ENCODE measurements at places on chromosomes 7 and 10. TPM values are rescaled to one million over a fixed set of nuclear protein-coding genes. Genes with fewer than 3 reads are reported as not detected.

Gene PTPRZ1
- 11.8 TPM for polyA plus RNA-seq

Gene TLX1
- polyA plus RNA-seq: not detected

Gene ANKRD61
- polyA plus RNA-seq: not detected

Gene TMEM139
- not detected for polyA plus RNA-seq

Gene SLC16A12
- not detected for polyA plus RNA-seq

Gene DYNC1I1
- 29.6 TPM for polyA plus RNA-seq

Gene NUDT5
- 44.2 TPM for polyA plus RNA-seq

Gene STEAP1B
- not detected for polyA plus RNA-seq

Gene SUN3
- polyA plus RNA-seq: not detected

Gene BMPER
- 2.1 TPM for polyA plus RNA-seq

Gene EPHA1
- polyA plus RNA-seq: not detected

Gene TACR2
- polyA plus RNA-seq: not detected

Gene SEC31B
- 23.1 TPM for polyA plus RNA-seq

Gene BHLHA15
- polyA plus RNA-seq: not detected

Gene HTR7
- polyA plus RNA-seq: 0.82 TPM
